Esophagus squamous epithelium (tissue), 5 donors: ENCODE measurements at places on chromosomes 3 and 15.

DNA sequence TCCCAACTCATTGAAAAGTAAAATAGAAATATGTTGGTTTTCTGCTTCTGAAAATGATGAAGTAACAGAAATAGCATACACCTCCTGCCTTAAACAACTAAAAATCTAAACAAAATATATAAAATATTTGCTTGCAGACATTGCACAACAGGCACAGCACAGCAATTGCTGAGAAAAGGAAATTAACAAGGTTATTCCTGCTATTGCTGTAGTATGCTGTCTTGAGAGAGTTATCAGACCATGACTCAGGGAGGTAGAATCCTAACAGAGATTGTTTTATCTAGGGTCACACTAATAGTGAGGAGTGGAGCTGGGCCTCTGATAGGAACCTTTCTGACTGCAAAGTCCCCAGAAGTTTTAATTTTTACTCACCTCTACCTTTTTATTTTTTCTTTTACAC is 72.6 kb downstream of the ZBTB20 start:
- DNase-seq = no peak

DNA sequence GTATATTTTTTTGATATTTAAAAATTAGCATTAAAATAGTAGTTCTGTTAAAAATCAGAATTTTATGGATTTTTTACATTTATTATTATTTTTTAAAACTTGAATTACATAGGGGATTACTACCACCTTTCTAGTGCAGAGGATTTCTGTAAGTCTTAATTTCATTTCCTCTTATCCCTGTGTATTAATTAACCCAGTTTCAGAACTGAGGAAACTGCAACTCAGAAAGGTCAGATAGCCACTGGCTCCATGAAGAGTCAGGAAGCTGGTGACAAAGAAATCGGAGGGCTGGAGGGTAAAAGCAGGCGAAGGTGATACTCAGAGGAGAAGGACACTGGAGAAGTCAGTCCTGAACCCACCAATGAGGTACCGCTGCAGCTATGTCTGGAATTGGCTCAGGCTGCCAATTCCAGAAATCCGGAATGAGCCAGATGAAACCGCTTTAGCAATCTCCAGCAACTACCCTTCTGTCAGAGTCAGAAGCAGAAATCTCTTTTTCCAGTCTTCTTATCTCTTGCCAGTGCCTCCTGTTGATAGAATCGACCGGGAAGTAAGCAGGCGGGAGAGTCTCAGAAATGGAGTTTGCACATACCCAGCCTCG is 308.5 kb downstream of the SV2B start:
- no peak for DNase-seq

GRCh38 chr15:70627734-70628548 is 135.4 kb downstream of the UACA start:
- DNase-seq = no peak

DNA sequence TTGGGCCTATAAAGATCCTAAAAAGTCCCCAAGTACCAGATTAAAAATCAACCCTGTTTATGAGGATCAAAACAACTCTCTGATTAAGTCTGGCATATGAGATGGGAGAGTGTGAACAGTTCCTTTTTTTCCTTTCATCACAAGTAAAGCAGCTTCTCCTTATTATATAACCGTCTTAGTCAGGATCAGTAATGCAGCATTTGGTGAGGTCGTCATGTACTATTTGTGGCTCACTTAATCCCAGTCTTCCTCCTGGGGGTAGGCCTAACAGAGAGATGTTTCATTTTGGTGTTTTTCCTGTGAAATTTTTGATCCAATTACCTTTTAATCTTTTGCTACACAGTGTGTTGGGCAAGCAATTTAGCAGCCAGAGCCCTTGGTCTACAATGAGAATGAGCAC is 333.1 kb upstream of the KCNMB2 start:
- DNase-seq = no peak

DNA sequence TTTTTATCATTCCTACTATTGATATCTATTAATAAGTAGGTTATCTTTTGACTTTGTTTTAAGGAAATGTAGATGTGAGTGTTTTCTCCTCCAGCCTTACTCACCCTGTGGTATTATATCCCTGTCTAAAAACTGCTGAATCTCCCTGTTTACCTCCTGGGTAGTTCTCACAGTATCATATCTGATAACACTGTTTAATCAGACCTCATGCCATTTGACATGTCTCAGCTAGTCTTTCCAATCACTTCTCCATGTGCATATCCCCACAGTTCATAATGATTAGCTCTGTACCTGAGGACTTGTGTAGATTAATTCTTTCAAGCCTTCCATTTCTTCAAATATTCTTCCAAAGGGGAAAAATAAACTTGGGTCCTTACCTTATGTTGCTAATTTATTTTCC is 30.7 kb downstream of the DUOX2 start:
- no peak for DNase-seq

GRCh38 chr3:183538486-183538885 is 17.0 kb downstream of the KLHL6 start:
- DNase-seq = no peak

GRCh38 chr3:11592445-11593298 is 51.0 kb downstream of the VGLL4 start:
- DNase-seq = no peak

- no peak for DNase-seq
These were observed 409.2 kb downstream of the DIPK2A start for GRCh38 chr3:144380849-144381248.

- DNase-seq = no peak
These were observed 33.6 kb downstream of the SSUH2 start for GRCh38 chr3:8610951-8611350.

- no peak for DNase-seq
These were observed 157.5 kb downstream of the NUP210 start for GRCh38 chr3:13262493-13263211.

GRCh38 chr3:37995652-37996641 is 5.4 kb downstream of the VILL start:
- DNase-seq = no peak

GRCh38 chr15:49675041-49675440 is 54.2 kb downstream of the DTWD1 start:
- DNase-seq = no peak

GRCh38 chr3:188194332-188194731 is 40.4 kb downstream of the LPP start:
- no peak for DNase-seq

- DNase-seq = no peak
These were observed 29.9 kb upstream of the GHSR start for GRCh38 chr3:172478116-172478515.

GRCh38 chr15:60541481-60542299 is 62.7 kb upstream of the ICE2 start:
- no peak for DNase-seq

DNA sequence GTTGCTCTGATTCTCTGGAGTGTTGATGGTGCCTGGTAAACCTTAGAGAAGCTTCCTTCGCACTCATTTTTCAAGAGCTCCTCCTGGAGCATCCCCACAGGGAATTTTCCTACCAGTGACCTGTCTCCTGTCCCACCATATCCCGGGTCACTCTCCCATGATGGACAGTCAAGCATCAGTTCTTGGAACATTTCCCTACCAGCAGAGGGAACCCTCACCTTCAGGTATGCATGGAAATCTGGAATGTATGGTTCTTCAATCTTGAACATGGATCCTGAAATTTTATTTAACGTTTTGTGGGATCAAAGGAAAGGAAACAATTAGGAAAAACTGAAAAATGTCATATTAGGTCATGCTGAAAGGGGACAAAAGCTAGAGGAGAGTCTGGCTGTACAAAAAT is 153.8 kb downstream of the SPATA16 start:
- DNase-seq = no peak

GRCh38 chr3:132342183-132342582 is 25.0 kb downstream of the ACP3 start:
- DNase-seq = no peak

GRCh38 chr3:15649858-15650257 is 48.3 kb downstream of the BTD start:
- no peak for DNase-seq

DNA sequence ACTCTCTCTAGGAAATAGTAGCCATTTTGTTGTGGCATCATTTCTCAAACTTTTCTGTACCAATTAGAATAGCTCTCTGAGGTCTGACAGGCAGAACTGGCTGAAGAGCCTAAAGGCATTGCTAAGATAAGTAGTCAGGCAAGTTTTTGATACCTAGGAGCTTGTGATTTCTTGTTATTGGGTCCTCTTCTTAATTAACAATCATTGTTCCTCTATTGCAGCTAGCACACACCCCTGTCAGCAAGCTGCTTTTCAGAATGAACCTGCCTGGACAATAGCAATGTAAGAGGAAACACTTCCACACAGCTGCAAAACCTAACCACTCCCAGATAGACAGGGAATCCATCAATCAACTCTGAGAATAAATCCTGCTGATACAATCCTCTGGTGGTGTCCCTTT is 403.9 kb upstream of the TBL1XR1 start:
- no peak for DNase-seq

DNA sequence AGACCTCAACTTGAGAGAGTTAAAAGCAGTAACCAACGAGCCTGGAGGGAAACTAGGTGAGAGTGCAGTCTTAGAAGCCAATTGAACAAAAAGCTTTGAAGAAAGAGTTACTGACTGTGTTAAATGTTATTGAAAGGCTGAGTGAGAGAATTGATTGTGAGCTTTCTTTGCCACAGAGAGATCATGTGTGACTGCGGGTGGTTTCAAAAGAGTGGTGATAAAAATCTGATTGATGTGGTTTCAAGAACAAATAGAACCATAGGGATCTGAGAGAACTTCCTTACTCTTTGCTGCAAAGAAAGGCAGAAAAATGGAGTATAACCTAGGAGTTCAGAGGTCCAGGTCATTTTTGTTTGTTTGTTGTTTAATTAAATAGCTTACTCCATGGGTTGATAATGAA is 759.9 kb upstream of the ALCAM start:
- no peak for DNase-seq

GRCh38 chr15:55993804-55994560 is 570 bp upstream of the NEDD4 start:
- DNase-seq = no peak

GRCh38 chr15:66170716-66171115 is 82.8 kb downstream of the MEGF11 start:
- no peak for DNase-seq

- no peak for DNase-seq
These were observed 185.4 kb downstream of the XXYLT1 start for GRCh38 chr3:195085356-195086130.

- DNase-seq = no peak
These were observed 1.8 kb downstream of the GRK7 start for GRCh38 chr3:141764986-141765385.

DNA sequence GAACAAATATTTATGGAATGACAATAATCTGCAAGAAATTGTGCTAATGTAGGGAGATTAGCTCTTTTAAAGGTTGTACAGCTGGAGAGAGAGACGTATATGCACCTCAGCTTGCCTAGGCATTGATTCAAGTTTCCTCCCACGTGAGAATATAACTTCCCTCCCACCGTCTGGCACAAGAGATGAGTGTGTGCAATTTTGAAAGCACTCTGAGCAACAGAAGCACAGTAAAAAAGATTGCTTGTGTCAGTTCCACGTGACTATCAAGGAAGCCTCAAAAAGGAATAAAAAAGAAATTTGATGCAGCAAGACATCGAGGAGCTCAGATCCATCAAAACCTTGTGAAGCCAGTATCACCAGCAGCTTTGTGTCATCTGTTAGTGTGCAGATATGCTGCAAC is 435.3 kb downstream of the TUSC7 start:
- no peak for DNase-seq

- DNase-seq = no peak
These were observed 569.0 kb downstream of the NTRK3 start for GRCh38 chr15:87687523-87687870.

GRCh38 chr15:40282147-40282868 is 556 bp downstream of the ANKRD63 start:
- DNase-seq = no peak

- DNase-seq = no peak
These were observed 63.0 kb downstream of the TMEM44 start for GRCh38 chr3:194570235-194570634.

GRCh38 chr15:22979238-22980188 is 655 bp downstream of the CYFIP1 start:
- no peak for DNase-seq

- DNase-seq = no peak
These were observed 239.3 kb downstream of the IL5RA start for GRCh38 chr3:2870724-2871333.

DNA sequence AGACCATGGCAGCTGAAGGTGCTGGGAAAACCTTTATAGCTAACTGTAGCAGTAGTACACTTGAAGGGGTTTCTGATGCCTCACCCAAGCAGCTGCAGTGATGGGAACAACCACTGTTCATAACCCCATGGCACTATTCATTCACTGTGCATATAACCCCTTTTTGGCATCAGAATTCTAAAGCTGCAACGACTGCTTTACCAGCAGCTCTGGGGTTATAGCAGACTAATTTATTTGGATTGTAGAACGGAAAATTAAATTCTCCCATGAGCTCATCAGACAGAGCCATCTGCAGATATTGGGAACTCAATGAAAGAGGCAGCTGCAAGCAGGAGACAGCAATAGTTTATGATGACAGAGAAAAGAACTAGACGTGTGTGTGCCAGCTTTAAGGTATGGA is 28.6 kb downstream of the TFDP2 start:
- no peak for DNase-seq

- DNase-seq = no peak
These were observed 4.5 kb downstream of the INKA1 start for GRCh38 chr3:49807431-49808114.

DNA sequence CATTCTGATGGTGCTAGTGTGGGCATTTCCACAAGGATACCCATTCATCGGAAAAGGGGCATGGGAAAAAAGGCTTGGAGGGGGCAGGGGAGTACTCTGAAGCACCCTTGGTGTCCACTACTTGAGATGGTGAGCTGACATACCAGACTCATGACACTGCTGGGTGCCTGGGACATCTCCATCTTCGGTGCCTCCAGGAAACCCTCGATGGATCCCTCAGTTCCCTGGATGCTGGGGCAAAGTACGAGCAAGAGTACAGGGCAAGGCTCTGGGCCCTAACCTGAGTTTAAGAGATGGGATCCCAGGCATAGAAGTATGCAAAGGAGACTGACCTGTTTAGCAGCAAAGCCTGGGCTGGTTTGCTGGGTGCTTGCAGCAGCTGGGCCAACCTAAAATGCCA is 5.2 kb upstream of the IP6K1 start:
- no peak for DNase-seq

- no peak for DNase-seq
These were observed 53.6 kb downstream of the CLSTN2 start for GRCh38 chr3:139988472-139989156.
